ENCODE measurements at places on chromosomes 1 and 21. TPM values are rescaled to one million over a fixed set of nuclear protein-coding genes. Genes with fewer than 3 reads are reported as not detected.

- no peaks in the 10 kb centered on the region for H3K27me3 ChIP-seq
- peak; percentile 50 for DNase-seq
- no peak overlapping the region for H3K27ac ChIP-seq
- H3K4me1 ChIP-seq, result peaks cover 21% of the 10 kb centered on the region
- H3K36me3 ChIP-seq, result no peaks in the 10 kb centered on the region
Measured at GRCh38 chr1:117339866-117340700, 27.2 kb upstream of the MAN1A2 start.

- H3K4me3 ChIP-seq, result no peak overlapping the region
- peaks cover 16% of the 10 kb centered on the region for H3K27me3 ChIP-seq
- no peaks in the 10 kb centered on the region for H3K4me1 ChIP-seq
- H3K27ac ChIP-seq, result no peak overlapping the region
- DNase-seq, result no peak
Measured at GRCh38 chr1:160009801-160010200, 22.0 kb downstream of the PIGM start.

DNA sequence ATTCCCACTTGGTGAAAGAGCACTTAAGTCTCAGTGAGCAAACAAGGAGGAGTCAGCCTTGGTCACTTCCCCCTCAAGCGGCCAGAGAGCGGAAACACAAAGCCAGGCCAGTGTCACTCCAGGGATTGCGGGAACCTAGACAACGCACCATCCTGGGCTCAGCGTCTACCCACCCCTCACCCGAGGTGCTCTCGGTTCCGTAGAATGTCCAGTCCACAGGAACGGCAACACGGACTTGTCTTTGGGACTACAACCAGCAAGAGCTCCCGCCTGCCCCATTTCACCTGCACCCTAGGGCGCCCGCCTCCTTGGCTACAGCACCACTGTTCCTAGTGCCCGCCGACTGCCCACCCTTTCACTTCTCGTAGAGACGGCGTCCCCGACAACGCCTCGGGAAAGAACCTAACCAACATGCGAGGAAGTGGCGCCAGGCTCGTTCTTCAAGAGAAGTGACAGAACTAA lies 509 bp downstream of the GDAP2 start:
- peaks cover 3% of the 10 kb centered on the region for H3K36me3 ChIP-seq
- peaks cover 35% of the 10 kb centered on the region for H3K4me1 ChIP-seq
- peak overlapping the region; percentile 95 for H3K4me3 ChIP-seq
- peak overlapping the region; percentile 94 for H3K27ac ChIP-seq

- no peaks in the 10 kb centered on the region for H3K36me3 ChIP-seq
- peaks cover 6% of the 10 kb centered on the region for H3K27me3 ChIP-seq
- H3K4me1 ChIP-seq, result no peaks in the 10 kb centered on the region
Measured at GRCh38 chr1:184583849-184584248, 170.8 kb downstream of the EDEM3 start.

- DNase-seq, result no peak
- H3K4me1 ChIP-seq, result peaks cover 5% of the 10 kb centered on the region
- H3K27ac ChIP-seq, result no peak overlapping the region
- H3K4me3 ChIP-seq, result no peak overlapping the region
- peaks cover 15% of the 10 kb centered on the region for H3K27me3 ChIP-seq
- H3K36me3 ChIP-seq, result no peaks in the 10 kb centered on the region
Measured at GRCh38 chr1:156372265-156372586, 3.2 kb downstream of the RHBG start.

DNA sequence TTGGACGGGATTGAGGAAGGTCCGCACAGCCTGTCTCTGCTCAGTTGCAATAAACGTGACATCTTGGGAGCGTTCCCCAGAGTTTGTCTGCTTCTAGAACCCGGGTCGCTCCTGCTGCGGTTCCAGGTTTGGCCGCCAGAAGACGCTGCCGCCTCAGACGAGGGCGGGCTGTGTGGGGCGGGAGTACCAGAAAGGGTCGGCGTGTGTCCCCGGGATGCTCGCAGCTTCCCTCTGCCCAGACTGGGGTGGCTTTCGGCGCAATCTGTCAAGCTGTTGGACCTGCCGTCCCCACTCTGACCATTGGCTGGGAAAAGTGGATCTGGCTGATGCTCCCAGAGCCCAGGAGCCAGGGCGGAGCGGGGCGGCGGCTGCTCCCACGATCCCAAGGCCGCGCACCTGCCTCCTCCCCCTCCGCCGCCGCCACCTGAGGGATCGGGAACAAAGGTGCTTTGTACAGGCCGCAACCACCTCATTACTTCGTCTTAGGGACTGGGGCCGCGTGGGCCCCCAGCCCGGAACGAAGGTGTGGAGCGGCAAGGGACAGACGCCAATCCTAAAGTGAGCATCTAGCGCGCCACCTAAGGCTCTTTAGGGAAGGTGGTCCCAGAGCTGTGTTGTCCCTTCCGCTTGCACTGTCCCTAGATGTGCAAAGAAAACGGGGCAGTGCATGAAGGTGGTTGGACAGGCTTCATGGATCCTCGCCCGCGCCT lies 683 bp upstream of the EFNA4 start:
- H3K36me3 ChIP-seq, result no peaks in the 10 kb centered on the region
- DNase-seq, result peak; percentile 56
- H3K4me1 ChIP-seq, result peaks cover 41% of the 10 kb centered on the region
- H3K27me3 ChIP-seq, result no peaks in the 10 kb centered on the region
- no peak overlapping the region for H3K27ac ChIP-seq

DNA sequence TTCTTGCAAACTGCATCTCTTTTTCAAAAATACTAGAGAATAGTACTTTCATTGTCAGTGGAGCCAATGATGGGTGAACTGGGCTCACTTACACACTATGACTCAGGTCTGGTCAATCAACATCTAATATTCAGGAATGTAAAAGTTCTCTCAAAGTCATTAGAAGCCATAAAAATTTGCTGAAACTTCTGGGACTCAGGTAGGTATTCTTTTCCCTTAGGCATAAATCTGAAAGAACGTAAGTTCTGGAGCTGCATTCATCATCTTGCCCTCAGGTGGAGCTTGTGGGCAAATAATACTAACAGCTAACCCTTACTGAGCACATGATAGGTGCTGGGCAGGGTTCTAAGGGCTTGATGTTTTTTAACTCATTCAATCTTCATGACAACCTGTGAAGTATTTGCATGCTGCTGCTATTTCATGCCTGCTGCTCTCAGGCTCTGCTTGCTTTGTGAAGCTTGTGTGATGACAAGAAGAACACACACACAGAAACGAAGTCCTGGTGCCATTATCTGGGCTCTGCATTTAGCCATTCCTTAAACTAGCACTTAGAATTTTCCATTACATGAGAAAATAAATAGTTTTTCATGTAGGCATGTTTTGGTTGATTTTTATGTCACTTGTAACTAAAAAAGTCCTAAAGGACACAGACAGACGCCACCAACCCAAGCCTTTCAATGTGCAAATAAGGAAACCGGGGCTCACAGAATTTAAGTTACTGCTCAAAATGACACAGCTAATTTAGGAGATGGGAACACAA lies 394.2 kb upstream of the LYPLAL1 start:
- H3K4me1 ChIP-seq, result no peaks in the 10 kb centered on the region
- H3K27me3 ChIP-seq, result no peaks in the 10 kb centered on the region
- no peak overlapping the region for H3K27ac ChIP-seq
- no peak overlapping the region for H3K4me3 ChIP-seq
- no peak for DNase-seq

DNA sequence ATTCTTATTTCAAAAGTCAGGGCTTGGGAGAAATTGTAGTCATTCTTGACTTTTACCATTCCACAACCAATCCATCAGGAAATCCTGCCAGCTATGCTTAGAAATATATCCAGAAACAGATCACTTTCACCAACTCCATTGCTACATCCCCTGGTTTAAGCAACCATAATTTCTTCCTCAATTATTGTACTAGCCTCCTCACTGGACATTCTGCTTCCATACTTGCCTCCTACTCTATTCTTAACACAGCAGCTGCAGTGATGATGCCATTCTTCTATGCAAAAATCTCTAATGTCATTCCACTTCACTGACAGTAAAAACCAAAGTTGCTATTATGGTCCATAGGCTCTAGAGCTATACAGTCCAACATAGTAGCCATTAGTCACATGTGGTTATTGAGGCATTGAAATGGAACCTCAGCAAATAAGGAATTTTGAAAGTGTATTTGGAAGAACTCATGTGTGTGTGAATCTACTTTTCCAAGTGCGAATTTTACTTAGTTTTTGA lies 110.7 kb upstream of the KIAA0040 start:
- no peak overlapping the region for H3K4me3 ChIP-seq
- H3K27me3 ChIP-seq, result peaks cover 8% of the 10 kb centered on the region
- no peaks in the 10 kb centered on the region for H3K36me3 ChIP-seq
- H3K4me1 ChIP-seq, result no peaks in the 10 kb centered on the region
- no peak overlapping the region for H3K27ac ChIP-seq
- DNase-seq, result no peak

DNA sequence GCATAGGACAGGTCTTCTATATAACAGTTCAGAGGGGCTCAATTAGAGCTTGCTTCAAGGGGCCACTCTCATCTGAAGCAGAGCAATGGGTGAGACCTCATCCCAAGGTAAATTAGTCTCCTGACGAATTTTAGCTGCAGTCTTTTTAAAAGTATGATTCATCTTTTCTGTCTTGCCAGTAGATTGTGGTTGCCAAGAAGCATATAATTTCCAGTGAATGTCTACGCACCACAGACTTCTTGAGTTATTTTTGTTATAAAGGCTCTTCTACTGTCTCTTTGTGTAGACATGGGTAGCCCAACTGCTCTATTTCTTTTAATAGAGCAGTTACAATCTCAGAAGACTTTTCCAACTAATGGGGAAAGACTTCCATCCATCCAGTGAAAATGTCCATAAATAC lies 108.9 kb upstream of the FMN2 start:
- H3K27me3 ChIP-seq, result no peaks in the 10 kb centered on the region
- DNase-seq, result no peak
- H3K36me3 ChIP-seq, result no peaks in the 10 kb centered on the region
- no peaks in the 10 kb centered on the region for H3K4me1 ChIP-seq
- no peak overlapping the region for H3K27ac ChIP-seq

DNA sequence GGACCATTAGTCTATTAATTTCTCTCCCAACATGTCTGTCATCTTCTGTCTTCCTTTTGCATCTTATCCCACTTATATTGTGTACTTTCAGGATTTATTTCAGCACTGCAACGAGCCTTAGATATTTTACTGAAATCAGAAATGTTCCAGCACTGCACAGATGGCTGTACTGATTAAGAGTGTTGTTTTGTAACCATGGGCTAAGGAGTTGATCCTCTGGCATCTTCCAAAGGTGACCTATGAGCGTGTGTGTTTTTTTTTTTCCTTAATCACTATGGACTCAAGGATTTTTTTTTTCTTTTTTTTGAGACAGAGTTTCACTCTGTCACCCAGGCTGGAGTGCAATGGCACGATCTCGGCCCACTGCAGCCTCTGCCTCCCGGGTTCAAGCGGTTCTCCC lies 7.1 kb upstream of the DDX59 start:
- no peak overlapping the region for H3K27ac ChIP-seq
- H3K27me3 ChIP-seq, result no peaks in the 10 kb centered on the region
- DNase-seq, result no peak
- no peaks in the 10 kb centered on the region for H3K36me3 ChIP-seq
- H3K4me3 ChIP-seq, result no peak overlapping the region

GRCh38 chr21:39712976-39713375 lies 32.0 kb upstream of the IGSF5 start:
- H3K27ac ChIP-seq, result no peak overlapping the region
- H3K36me3 ChIP-seq, result no peaks in the 10 kb centered on the region
- H3K4me3 ChIP-seq, result no peak overlapping the region

GRCh38 chr1:55519276-55519675 lies 304.1 kb upstream of the USP24 start:
- H3K4me1 ChIP-seq, result no peaks in the 10 kb centered on the region
- H3K36me3 ChIP-seq, result no peaks in the 10 kb centered on the region
- no peak for DNase-seq

Gene DIO1
- total RNA-seq, result not detected

DNA sequence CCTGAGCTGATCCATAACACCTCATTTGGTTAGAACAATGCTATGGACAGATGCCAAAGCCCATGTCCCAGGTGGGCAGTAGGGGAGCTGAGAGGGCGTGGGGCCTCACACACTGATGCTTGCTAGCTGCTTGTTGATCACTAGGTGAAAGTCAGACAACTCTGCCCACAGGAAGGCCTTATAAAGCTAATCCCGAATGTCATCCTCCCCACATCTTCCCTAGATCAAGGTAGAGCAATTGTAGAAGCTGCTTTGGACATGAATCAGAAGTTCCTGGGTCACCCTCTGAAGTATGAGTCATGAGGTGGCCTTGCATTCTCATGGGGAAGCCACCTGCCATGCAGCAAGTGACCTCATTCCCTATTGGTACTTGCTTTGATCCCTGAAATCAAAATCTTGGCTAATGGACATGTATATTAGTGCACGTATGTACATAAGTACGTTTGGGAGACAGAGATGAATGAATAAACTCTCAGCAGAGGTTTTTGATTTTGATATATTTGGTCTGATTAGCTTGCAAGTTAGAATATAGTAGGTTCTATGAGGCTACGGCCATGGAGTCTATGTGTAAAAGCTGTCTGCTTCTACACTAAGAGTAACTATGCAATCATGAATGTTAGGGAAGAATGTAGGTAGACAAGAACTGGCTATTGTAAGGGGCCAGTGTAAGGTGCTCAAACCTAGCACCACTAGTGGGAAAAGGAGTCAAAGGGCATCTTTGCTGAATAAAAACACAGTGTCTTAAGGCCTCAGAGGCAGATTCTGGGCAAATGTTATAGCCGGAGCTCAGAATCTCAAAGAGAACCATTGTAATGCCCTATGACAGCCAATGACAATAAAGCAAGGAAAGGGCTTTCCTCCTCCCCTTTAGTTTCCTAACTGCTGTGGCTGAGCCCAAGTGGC lies 52.6 kb downstream of the ABCA4 start:
- no peak overlapping the region for H3K4me3 ChIP-seq
- peaks cover 3% of the 10 kb centered on the region for H3K27me3 ChIP-seq
- no peaks in the 10 kb centered on the region for H3K4me1 ChIP-seq
- no peaks in the 10 kb centered on the region for H3K36me3 ChIP-seq
- DNase-seq, result no peak

- H3K36me3 ChIP-seq, result no peaks in the 10 kb centered on the region
- H3K4me1 ChIP-seq, result no peaks in the 10 kb centered on the region
Measured at GRCh38 chr1:246214708-246215509, 292.2 kb downstream of the SMYD3 start.

DNA sequence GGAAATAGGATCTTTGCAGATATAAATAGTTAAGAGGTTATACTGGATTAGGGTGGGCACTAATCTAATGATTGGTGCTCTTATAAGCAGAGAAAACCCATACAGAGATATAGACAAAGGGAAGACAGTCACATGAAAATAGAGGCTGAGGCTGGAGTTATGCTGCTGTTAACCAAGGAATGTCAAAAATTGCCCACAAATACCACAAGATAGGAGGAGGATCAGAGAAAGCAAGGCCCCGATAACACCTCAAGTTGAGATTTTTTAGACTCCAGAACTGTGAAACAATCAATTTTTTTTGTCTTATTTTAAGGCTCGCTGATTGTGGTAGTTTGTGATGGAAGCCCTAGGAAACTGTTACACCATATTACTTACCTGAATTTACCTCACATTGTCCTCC lies 513.2 kb downstream of the COL11A1 start:
- no peak overlapping the region for H3K4me3 ChIP-seq
- no peaks in the 10 kb centered on the region for H3K4me1 ChIP-seq
- H3K27me3 ChIP-seq, result no peaks in the 10 kb centered on the region
- no peaks in the 10 kb centered on the region for H3K36me3 ChIP-seq
- DNase-seq, result no peak

Gene SPRR4
- not detected for total RNA-seq
